K562 (cell line): ENCODE measurements at places on chromosomes 1 and 21.

DNA sequence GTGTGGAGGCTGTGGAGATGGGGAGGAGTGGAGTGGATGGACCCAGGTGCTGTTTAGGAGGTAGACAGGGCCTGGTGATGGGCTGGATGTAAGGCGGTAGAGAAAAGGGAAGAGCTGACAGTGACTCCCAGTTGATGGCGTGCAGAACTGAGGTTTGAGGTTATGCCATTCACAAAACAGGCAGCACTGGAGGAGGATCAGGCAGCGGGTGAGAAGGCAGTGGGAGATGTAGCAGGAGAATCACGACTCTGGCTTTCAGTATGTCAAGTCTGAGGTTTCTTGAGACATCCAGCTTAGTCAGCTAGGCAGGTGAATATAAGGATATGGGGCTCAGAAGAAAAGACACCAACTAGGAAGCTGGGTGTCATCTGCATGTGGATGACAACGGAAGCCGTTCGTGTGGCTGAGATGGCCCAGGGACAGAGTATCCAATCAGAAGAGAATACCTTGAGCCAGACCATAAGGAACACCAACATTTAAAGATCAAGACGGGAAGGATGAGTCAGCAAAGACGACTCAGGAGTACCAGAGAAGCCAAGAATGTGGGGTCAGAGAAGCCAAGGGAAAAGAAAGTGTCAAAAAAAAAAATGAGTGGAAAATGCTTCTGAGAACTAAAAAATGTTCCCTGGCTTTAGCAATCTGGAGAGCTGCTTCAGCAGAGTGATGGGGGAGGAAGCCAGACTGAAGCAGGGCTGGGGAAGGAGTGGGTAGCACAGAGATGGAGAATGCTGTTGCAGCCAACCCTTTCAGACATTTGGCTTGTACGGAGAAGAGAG lies 15.2 kb downstream of the LRRN2 start:
- peak; percentile 72 for DNase-seq

- no peak for DNase-seq
Observed at GRCh38 chr1:15626269-15626950, 9.2 kb downstream of the DDI2 start.

DNA sequence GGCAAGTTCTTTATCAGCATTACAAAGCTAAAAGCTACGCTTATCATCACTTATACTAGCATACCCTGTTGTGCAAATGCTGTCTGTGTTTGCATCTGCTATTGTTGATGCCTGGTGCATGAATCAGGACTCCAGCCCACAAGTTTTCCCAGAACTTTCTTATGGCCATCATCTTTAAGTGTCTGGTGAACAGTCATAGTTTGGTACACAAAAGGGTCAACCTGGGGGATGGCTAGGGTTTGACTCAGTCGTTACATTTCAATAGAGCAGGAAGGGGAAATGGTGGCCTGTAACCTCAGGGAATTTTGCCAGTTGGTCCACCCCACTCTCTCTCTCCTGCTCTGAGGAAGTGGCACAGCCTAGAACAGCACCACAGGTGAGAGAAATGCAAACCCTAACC lies 35.4 kb downstream of the SELL start:
- no peak for DNase-seq

- peak; percentile 97 for DNase-seq
Observed at GRCh38 chr1:201023517-201023902, at the start of gene KIF21B. KIF21B (minus strand) TSS chr1:201023714; CDS start chr1:201023383, 331 bp downstream.

DNA sequence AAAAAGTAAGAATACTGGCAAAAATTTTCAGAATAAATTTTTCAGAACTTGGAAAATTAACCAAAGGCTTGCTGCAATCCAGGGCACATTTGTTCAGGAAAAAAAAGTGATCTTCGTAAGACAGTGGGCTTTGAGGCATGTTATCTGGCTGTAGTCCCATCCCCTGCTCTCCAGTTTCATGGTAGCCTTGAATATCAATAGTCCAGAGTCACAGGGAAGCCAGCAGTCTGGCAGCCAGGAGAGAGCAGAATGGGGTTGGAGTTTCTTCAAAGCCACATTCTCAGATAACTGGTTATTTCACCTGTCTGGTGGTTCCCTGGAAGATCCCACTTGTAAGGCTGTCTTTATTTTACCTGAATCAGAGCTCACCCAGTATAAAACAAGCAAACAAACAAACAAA lies 669.3 kb downstream of the MATN1 start:
- no peak for DNase-seq

DNA sequence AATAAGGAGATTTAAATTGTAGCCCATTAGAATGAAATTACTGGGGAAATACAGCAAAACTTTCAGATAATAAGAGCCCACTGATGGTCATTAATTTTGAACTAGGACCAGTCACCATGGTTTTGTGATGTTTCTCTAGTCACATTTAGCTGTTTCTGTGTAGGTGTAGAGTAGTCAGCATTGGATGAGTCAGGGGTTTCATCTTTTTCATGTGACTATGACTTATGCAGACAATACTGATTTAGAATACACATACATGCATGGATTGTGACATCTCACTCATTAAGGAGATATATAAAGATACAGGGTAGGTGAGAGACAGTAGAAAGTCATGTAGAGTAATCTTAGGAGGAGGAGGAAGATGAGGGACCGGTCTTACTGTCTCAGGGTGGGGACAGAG lies 1192.7 kb downstream of the KCNT2 start:
- no peak for DNase-seq

DNA sequence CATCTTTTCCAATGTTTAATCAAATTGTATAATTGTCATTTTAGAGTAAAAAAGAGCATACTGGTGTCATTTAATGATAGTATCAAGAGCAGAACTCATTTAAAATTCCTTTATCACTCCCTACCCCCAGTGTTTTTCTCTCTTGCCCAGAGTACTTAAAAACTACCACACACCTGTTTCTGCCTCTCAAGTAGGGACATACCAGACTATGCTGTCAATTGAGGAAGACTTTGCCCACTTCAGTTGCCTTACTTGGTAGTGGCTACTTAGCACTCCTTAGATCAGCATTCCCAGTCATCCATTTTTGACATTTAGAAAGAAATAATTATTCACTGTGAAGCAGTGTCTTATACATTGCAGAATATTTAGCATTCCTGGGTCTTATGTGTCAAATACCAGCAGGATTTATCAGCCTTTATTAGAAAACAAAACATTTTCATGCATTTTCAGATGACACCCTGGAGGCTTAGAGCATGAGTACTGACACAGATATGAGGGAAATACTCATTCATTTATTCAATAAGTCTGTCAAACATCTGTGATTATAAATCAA lies 127.5 kb upstream of the RGS1 start:
- DNase-seq, result no peak

- no peak for DNase-seq
Observed at GRCh38 chr1:6888268-6888667, 103.0 kb downstream of the CAMTA1 start.

- DNase-seq, result no peak
Observed at GRCh38 chr21:31218830-31219608, 125.0 kb downstream of the TIAM1 start.

GRCh38 chr1:59266180-59266926 lies 30.5 kb upstream of the FGGY start:
- DNase-seq, result no peak

GRCh38 chr21:35615325-35615724 lies 445.0 kb downstream of the SETD4 start:
- DNase-seq, result no peak

DNA sequence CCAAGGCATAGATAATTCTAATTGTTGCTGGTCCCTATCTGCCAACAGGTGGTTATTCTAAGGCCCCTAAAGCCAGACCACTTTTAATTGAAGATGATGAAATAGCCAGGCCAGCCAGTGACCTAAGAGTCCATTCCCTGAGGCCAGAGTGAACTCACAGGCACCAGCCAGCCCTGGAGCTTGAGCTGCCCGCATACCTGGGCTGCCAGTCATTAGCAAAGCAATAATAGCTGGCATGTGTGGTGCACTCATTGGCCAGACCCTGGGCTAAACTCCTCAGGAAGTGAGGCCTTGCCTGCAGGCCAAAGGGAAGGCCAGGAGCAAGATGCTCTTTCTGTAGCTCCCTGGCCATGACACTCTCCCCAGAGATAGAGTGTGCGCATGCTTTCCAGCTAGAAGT lies 180.4 kb upstream of the KLHDC7A start:
- no peak for DNase-seq

- DNase-seq, result no peak
Observed at GRCh38 chr1:200634261-200635122, 13.9 kb upstream of the KIF14 start.

DNA sequence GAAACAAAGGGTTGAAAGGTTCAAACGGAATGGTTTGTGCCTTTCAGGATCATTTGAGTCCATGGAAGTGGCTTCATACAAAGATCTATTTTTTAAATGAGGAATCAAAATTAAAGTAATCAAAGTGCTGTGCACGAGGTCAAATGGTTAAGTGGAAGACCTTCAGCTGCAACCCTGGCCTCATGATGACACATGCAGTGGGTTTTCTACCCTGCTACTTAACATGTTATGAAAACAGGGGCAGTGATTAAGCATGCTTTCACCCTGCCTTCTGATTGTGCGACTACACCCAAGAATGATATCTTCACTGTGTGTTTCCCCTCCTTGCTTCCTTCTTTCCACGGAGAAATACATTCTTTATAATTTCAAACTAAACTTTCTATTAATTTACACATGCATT lies 604.2 kb downstream of the LRRIQ3 start:
- DNase-seq, result no peak

- DNase-seq, result no peak
Observed at GRCh38 chr1:164040754-164041153, 518.2 kb upstream of the PBX1 start.
